ENCODE measurements at places on chromosomes 3 and 15.

DNA sequence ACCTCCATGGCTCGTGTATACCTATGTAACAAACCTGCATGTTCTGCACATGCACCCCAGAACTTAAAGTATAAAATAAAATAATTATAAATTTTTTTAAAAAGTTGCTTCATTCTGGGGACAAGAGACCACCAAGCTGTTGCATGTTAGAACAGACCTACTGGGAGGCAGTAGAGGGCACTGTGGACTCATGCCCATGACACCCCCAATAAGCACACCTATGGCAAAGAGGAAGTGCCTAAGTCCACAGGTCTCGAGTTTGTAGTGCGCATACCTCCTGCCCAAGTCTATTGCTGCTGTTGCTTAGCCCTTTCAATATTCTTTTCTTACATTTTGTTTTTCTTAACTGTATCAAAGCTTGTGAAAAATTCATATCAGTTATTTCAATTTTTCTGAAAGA, 267.9 kb upstream of the THBS1 start:
- no peak for DNase-seq

DNA sequence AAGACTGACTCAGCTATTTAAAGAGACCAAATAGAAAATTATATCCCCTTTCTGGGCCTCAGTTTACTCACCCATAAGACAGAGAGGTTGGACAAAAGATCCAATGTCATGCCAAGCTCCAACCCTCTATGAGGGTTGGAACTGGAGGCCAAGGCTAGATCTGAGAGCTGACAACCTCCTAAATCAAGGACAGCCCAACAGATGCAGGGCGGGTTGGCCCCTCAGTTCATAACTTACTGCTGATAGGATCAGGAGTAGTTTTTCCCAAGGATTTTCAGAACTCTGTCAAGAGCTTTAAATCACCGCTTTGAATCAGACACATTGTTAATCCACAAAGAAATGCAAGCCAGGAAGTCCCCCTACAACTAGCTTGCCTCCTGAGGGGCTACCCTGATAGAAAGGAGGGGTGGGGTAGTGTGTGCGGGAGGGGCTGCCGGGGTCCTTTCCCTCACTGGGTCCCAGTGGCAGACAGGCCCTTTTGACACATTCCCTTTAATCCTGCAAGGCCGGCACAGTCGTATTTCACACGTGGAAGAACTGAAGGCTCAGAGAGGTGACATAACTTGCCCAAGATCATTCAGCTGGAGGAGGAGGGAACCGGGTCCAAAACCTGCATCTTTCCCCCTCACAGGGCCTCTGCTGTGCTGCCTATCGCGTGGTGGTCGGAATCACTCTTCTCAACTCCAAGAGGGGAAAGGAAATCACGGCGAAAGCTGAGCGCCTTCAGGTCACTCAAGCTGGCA, 21.4 kb downstream of the BMF start:
- DNase-seq, result no peak

DNA sequence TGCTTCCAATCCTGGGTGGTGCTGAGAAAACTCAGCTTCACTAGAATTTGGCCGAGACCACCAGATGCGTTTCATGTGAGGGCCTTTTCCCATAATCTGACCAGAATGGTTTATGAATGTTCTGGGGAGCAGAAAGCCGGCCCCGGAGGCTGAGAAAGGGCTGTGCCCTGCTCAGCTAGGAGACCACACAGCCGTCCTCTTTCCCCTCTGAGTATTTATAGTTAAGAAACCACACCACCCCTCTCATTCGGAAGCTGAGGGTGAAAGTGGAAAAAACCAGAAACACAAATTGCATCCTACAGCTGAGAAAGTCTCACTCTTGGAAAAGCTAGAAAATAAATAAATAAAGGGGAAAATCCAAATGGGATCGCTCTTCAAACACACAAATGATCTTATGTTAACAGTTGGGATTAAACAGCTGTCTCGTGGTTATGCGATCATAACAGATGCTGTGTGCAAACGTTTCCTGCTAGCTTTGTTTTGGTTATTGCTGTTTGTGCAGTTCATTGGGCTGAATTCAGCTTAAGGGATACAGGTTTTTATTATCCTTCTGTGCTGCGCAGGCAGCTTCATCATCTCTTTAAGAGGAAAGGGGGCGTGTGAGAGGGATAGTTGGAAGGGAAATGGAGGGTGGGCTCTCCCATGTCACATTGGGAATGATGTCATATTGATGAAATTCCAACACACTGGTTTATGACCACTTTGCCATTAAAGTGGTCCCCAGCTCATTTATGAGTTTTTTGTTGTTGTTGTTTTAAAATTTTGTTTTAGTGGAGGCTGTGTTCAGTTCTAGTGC, 1026.2 kb upstream of the NR2F2 start:
- no peak for DNase-seq

GRCh38 chr3:177402533-177402932, 205.3 kb upstream of the TBL1XR1 start:
- no peak for DNase-seq

DNA sequence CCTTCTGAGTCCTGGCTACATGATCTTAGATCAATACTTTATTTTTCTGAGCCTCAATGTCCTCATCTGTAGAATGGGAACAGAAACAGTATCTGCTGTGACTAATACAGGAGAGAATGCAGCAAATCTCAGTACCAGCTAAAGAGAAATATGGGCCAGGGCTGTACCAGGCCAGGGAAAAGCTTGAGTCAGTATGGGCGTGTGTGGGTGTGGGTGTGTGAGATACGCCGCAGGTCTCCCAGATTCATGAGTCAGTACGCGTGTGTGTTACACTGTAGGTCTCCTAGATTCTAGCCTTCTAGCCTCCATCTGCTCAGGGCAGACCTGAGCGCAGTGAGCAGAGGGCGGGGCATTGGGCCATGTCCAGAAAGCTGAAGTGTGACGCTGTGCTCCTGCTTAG, 15.2 kb downstream of the GNAI2 start:
- DNase-seq, result peak; percentile 85

GRCh38 chr3:39125841-39126500, 18.5 kb downstream of the TTC21A start:
- DNase-seq, result peak; percentile 56

DNA sequence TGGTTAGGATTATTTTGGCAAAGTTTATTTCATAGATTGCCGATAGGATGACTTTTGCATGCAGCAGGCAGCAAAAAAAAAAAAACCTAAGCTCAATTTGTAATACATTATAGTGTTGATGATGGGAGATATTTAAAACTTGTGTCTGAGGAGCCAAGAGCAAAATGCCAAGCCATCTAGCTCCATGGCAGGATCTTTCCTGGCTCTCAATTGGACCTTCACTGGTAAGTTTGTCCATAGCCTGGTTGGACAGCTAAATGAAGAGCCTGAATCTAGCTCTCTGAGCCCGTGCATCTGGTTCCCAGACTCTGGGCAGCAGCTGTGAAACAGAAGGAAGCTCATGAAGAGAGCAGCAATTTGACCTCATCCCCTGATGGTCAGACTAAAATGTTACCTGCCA, 17.5 kb downstream of the STAC start:
- no peak for DNase-seq

GRCh38 chr3:167091226-167091625, 288.9 kb downstream of the ZBBX start:
- DNase-seq, result no peak

- DNase-seq, result no peak
Observed at GRCh38 chr3:27589795-27590194, 105.6 kb upstream of the SLC4A7 start.

GRCh38 chr3:188154014-188154808, at the start of gene LPP:
Gene LPP, plus strand, starts transcription at chr3:188154157. Its CDS starts 251,964 bp downstream, at chr3:188406121.
- DNase-seq, result no peak

- DNase-seq, result no peak
Observed at GRCh38 chr3:149998946-149999345, 28.3 kb upstream of the PFN2 start.

- DNase-seq, result no peak
Observed at GRCh38 chr3:126158016-126158911, 22.1 kb downstream of the ALDH1L1 start.

DNA sequence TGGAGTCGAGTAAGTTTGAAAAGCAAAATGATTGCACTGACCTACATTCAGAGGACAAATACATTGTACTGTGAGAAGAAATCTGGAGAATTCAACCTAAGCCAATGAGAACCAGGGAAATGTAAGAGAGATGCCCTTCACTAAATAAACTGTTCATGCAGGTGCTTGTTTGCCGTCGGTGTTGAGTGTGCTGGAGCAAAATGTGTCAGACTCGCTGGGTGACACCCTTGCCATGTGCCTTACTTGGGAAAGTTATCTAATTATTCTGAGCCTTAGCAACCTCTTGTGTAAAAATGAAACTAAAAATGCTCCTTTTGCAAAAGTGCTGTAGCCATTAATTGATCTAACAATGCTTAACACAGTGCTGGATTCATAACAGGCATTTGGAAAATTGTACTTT, 140.4 kb downstream of the GABRB3 start:
- DNase-seq, result no peak

GRCh38 chr3:32681811-32682210, 3.2 kb upstream of the CNOT10 start:
- no peak for DNase-seq

- DNase-seq, result no peak
Observed at GRCh38 chr15:83283813-83284558, 478 bp downstream of the BNC1 start.

DNA sequence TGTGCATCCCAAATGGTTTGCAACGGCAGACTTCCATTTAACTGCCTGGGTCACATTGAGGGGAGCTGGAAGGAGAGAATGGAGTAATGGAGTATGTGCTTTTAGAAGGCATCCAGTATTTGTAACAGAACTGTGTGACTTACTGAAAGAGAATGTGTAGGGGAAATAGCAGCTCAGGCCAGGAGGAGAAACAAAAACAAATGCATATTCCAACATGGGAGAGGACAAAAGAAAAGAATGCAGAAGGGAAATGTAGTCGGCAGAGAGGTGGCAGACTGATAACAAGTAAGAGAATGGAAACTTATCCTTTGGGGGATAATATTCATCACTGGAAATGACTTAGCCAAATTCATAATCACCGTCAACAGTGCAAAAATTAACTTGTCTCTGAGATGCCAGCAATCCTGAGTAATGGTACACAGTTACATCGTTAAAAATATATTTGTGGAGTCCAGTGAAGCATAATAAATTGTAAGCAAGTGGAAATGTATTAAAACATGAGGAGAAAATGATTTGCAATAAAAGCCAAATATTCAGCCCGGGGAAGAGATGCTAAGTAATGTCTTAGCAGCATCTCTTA, 294.9 kb upstream of the SGO1 start:
- DNase-seq, result no peak

- peak; percentile 58 for DNase-seq
Observed at GRCh38 chr3:186209810-186210752, 101.2 kb upstream of the ETV5 start.

DNA sequence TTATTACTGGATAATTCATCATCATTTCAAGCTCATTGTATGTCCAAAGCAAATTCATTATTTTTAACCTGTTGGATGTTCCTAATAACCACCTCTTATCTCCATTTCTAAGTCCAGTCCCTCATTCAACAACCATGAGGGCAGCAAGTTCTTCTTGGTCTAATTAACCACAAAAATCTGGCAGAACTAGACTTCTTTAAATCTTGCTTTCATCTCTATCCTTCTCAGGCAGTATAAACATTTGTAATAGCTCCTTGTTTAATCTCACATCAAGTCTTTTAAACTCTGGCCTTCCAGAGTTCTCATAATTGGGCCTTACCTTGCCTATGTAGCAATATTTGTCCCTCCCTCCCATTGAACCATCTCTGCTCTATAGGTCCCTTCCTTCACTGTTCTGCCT, 17.0 kb upstream of the GHSR start:
- no peak for DNase-seq

- no peak for DNase-seq
Observed at GRCh38 chr15:94395640-94396039, 164.3 kb downstream of the MCTP2 start.

DNA sequence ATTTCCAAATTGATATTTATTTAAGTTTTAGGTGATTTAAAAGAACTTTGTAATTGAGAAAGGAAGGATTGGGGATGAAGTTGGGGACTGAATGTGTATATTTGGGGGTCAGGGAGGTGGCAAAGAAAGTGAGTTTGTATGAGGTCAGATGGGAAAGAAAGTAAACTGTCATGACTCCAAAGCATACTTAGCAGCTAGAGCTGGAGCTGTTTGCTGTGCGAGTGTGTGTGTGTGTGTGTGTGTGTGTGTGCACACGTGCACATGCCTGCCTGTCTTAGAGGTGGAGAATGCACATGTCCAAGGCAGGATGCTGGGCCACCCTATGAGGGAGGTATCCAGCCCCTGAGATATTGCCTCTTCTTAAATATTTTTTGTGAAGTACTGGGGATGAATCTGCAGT, 21.0 kb downstream of the BOC start:
- no peak for DNase-seq

DNA sequence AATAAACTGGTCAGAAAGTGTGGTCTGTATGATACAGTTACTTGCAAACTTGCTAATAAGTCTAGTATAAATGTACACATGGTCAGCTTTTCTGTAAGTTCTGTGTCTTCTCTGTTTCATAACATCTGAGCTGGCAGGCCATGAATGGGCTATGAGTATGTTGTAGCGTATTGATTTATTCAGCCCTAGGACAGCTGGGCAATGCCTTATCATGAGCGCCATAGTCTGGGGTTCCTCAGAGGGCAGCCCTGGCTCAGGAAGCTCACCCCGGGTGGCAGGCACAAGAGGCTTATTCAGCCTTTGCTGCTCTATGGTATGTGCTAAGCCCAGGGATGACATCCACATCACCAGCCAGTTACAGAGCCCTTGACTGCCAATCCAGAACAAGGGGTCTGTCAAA, 50.7 kb upstream of the CCR2 start:
- no peak for DNase-seq

DNA sequence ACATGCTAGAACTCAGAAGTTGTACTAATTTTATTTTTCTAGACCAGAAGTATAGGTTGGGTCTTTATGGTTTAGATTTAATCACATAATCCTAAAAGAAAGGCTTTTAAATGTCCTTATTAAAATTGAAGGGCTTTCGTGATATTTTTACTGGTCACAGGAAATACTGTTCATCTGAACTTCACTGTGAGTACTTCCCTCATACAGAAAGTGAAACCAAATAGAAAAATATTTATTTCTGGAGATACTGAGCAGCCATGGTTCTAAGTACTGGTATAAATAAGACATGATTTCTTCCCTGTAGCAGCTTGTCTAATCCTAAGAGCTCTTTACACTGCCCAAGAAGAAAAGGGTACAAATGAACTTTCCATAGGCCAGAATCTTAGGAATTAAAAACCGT, 2.0 kb downstream of the SNRK start:
- no peak for DNase-seq

DNA sequence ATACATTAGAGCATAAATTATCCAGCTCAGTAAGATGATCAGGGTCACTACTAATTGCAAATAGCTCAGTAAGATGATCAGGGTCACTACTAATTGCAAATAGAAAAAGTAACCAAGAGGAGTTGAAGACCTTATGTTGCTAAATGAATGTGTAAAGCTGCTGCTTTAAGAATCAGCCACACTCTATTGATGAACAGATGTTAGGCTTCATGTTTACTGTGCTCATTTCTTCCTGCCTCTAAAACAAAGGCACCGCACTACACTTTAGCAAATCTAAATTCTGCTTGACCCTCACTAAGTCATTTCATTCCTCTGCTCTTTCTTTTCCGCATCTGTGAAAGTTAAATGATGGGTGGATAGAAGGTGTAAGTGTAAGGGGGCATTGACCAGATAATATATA, 92.6 kb upstream of the PLSCR4 start:
- no peak for DNase-seq

Measured in retinal pigment epithelial cell (primary cell).